Renal cortex interstitium (tissue), 15 donors: ENCODE measurements at places on chromosomes 2 and 18. TPM values are rescaled to one million over a fixed set of nuclear protein-coding genes. Genes with fewer than 3 reads are reported as not detected.

- no peak for DNase-seq
These were observed 224.7 kb downstream of the CDH7 start for GRCh38 chr18:65975536-65975935.

DNA sequence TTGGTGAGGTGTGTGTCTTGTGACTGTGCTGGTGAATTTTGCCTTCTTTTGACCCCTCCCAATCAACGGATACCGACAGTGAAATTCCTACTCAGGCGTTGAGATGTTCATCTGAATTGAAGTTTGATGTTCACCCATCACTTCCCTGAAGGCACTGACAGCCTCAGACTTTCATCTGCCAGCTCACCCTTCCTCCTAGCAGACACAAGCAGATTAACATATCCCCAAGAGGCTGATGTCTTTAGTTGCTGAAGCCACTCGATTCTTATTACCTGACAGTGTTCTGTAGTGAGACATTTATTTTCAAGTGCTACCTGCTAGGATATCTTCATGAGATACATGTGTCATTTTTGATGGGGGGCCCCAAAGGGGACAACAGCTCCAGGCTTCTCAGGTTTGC, 1330.1 kb upstream of the PIK3C3 start:
- no peak for DNase-seq

Gene ELOA2
- not detected for polyA plus RNA-seq

Gene SANBR
- polyA plus RNA-seq: 13.5 TPM

GRCh38 chr2:27021253-27022049, 11.3 kb upstream of the TMEM214 start:
- no peak for DNase-seq

Gene TEKT4
- polyA plus RNA-seq: 0.23 TPM

GRCh38 chr2:218832081-218832480, 478 bp upstream of the PRKAG3 start:
- no peak for DNase-seq

GRCh38 chr2:54161660-54162424, 46.4 kb downstream of the ACYP2 start:
- DNase-seq: no peak

DNA sequence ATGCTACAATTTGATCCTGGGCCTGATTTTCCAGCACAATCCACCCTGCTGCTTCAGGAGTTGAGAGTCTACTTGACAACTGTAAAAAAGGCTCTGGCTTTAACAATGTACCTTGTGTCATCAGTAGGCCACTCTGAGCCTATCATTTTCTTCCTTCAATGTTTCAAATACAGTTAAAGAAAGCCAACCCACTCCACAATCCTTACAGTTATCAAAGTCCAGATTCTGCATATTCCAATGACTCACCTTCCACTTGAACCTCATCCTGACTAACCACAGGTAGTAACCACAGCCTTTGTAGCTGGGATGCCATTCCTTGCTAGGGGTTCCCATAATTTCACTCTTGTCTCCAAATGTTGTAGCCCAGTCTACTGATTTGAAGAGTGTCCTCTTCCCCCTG, 35.5 kb upstream of the AQP4 start:
- no peak for DNase-seq

Gene FBLN7
- polyA plus RNA-seq: 11.9 TPM

- DNase-seq: no peak
These were observed 6.6 kb upstream of the PTMA start for GRCh38 chr2:231701456-231702373.

GRCh38 chr2:85905187-85905666, 16.4 kb upstream of the ST3GAL5 start:
- no peak for DNase-seq

- DNase-seq: no peak
These were observed 270.7 kb upstream of the KLHL29 start for GRCh38 chr2:23114299-23114698.

DNA sequence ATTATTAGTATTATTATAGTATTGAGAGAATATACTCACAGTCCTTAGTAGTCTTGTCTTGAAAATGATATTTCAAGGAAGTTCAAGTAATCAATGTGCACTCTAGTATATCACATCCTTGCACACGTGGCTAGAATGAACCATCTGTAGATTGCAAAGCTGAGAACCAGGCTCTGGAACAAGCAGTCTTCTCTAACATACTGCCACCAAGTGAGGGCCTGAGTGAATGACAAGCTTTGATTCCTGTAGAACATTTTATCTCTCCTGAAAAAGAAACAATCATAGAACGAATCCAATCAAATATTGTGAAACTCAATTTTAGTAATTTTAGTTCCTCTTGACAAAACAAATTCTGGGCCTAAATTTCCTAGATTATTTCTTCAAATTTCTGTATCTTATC, 55.3 kb upstream of the SULT1C3 start:
- DNase-seq: no peak

- peak; percentile 27 for DNase-seq
These were observed 61.2 kb downstream of the ACYP2 start for GRCh38 chr2:54176577-54176976.

DNA sequence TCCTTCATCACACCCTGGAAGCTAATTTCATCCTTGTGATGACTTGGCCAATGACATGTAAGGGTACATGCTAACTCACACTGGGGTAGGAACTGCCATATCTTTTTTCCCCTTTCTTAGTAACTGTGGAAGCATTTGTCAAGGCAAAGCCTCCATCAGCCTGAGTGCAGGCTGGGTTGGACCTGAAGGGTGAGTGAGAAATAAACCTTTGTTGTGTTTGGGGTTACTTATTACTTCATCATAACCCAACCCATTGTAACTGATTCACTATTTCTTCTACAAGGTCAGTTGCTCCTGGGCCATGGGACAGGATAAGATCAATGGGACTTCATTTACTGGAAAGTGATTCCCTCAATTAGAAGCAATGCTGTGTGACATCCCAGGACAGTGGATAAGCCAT, 108.4 kb downstream of the COL6A3 start:
- DNase-seq: no peak

- no peak for DNase-seq
These were observed 536.2 kb downstream of the METTL4 start for GRCh38 chr18:2035056-2035455.

DNA sequence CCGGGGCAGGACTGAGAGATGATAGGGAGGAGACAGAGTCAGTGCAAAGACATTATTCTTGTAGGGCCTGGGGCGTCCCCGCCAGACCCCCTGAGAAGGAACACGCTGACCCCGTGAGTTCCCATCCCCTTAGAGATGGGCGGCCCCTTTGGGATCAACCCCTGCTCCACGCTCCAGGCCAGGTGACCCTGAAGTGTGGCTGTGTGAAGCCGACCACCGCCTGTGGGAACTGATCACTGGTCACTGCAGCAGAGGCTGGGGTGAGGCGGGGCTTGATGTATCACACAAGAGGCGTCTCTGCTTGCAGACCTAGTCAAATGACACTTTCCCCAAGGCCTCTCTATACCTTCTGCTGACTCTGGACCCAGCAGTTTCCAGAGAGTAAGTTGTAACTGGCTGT, 157.4 kb upstream of the TWIST2 start:
- no peak for DNase-seq

Gene KCNK3
- 1.3 TPM for polyA plus RNA-seq

Gene PLEK
- 7.7 TPM for polyA plus RNA-seq

- peak; percentile 54 for DNase-seq
These were observed 27.7 kb upstream of the KDM3A start for GRCh38 chr2:86413296-86414094.

DNA sequence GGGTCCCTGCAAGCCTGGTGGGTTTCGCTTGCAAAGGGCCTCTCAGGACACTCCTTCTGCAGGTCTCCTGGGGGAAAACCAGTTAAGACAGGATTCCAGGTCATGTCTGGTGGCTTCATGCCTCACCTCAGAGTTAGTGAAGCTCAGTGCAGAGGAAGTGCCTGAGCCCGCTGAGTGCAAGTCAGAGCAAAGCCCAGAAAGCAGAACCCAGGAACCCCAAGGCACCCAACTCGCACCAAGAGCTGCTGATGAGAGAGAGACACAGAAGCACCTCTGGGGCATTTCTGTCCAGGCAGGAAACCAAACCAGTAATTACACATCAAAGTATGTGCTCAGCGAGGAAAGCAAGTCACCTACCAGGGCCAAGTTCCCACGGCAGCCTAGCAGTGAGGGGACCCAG, 78.4 kb downstream of the ARHGEF4 start:
- DNase-seq: no peak
